Urothelium cell line (cell line): ENCODE measurements at places on chromosomes 4 and X.

GRCh38 chr4:15888515-15888914 is 50.0 kb downstream of the FGFBP1 start:
- DNase-seq: no peak

DNA sequence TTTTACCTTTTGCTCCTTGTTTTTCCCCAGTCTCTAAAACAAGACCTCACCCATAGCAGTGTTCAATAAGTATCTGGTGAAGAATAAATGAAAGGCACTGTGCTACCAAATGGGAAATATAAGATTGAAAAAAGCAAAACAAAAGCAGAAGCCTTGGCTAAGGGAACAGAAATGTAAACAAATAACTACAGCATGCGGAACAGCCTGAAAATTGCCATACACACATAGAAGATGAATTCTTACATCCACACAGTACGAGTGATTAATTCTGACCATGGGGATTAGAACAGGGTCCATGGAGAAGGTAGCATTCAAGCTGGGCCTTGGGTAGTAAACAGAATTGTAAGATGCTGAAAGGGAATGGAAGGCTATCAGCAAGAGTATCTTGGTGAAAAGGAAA is 40.5 kb downstream of the TMEM150C start:
- no peak for DNase-seq

DNA sequence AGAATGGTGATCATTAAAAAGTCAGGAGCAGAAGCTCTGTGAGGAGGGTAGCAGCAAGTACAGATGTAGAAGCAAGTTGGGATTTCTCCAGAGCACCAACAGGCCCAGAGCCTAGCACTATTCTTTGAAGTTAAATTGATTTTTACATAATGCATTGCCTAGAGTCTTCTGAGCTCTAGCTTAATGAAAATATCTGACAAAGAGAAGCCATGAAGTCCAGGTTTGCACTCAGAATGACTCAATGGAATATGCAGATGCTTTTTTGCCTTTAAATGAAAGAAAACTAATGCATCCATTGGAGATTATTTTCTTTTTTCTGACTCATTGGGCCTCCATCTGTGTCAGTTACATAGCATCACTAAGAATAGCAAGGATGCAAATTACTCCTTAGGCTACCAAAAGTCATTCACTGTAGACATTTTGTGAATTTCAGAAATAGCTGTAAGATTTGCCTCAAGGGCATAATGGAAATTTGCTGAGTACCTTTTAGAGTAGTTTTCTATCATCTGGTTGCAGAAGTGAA is 91.0 kb downstream of the EDA2R start:
- DNase-seq: no peak

DNA sequence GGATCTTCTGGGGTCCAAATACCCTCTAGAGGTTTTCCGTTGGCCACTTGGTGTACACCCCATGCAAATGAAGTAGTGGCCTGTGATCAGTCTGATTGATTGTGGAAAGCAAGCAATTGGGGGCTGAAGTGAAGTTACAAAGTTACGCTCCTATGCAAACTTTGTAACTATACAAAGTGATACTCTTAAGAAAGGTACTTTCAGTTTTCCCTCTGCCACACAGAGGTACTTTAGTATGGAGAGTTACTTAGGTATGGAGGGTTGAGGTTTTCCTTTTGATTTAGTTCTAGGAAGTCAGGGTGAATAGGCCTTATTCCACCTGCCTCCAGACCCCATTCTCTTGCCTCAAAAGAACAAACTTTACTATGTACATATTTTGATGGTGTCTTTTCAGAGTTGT is 28.7 kb downstream of the STAG2 start:
- no peak for DNase-seq

DNA sequence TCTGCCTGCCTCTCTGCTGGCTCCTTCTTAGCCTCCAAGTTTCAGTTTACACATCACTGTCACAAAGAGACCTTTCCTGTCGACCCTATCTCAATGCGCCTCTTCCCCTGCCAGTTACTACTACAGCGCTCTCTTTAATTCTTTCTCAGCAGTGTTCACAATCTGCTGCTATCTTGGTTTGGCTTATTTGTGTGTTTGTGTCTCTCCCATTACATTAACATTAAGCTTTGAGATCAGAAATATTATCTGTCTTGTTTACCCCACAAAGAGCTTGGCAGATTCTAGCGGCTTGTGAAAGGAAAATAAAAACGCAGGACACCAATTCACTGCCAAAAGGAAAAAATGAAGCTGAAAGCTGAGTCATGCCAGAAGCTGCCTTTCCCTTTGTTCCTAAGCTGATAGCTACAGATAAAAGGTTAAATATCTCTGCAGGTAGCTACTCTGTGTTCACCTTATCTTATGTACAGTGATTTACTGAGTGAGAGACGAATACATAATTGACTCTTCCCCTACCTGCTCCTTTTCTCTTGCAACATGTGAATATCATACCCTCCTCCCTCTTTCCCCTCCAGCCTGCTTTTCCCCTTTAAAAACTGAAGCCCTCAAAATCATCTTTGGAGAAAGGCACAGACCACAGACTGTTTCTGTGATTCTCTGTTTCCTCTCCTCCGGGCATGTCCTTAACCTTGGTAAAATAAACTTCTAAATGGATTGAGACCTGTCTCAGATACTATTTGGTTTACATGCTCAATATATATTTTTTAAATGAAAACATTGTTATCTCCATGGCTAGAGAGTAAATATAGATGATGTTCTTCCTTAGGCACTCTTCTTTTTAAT is 19.3 kb upstream of the SLC9A7 start:
- no peak for DNase-seq

- no peak for DNase-seq
Measured at GRCh38 chr4:87717276-87718031, 67.4 kb downstream of the DMP1 start.

GRCh38 chr4:138522366-138522765 is 280.2 kb upstream of the SLC7A11 start:
- DNase-seq: no peak

DNA sequence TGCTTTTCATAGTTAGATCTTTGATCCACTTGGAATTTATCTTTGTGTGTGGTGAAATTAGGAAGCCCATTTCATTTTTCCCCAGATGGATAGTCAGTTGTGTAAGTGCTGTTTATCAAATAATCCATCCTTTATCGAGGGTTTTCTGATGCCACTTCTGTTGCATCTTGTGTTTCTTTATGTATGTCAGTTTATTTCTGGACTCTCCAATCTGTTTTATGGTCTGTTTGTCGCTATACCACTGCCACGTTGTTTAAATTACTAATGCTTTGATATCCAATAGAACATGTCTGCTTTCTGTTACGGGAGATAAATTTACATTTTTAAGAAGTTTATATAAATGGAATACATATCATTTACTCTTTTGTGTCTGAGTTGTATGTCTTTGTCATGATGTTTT is 21.0 kb downstream of the CD38 start:
- no peak for DNase-seq

DNA sequence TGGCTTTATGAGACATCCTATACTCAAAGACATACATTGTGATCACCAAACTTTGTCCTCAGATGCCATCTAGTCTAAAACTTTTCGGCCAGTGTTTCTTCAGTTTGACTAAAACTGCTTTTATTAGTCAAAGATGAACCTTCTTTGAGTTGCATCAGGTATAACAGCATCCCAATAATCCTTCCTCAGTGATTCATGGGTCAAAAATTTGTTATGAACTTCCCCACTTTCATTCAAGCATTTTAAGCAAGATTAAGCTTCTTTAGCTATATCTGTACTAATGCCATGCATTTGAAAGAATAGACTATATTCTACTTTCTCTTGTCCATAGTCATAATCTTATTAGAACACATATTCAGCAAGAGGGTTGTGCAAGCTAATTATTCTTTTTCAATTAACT is 1070.4 kb upstream of the ADGRL3 start:
- DNase-seq: no peak

- no peak for DNase-seq
Measured at GRCh38 chr4:106194801-106195200, 121.2 kb downstream of the TBCK start.
